ENCODE measurements at places on chromosomes 2 and 18.
A peak's percentile ranks its signal among the peaks of the same experiment; 100 is the strongest.

GRCh38 chr2:223863491-223863890 is 26.1 kb upstream of the AP1S3 start:
- no peak for DNase-seq

- DNase-seq = no peak
Measured at GRCh38 chr2:19187323-19188020, 171.0 kb downstream of the OSR1 start.

- no peak for DNase-seq
Measured at GRCh38 chr18:76460482-76460881, 34.6 kb downstream of the ZNF516 start.

DNA sequence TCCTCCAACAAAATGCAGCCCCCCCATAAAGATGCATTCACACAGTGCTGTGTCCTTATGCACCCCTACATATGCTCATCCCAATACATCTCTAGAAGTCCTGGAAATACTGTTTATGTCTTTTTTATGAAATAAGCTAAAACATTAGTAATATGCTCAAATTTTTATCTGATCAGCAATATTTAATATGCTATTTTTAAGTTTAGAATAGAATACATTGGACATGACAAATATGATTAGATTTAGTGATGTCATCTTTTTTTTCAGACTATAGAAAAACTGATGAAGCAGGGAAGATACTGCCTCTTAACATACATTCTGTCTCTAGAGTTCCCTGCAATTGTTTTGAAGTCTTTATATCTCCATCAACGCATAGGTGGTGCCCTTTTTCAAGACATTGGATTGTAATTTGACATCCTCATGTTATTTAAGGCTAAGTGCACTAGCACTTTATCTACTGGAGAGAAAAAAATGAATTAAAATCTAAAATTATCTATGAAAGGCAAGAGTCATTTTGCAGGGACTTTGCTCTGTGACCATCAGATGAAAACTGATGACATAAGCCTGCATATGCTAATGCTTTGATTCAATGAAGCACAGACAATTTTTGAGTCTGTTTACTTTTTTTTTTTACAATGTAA is 395.3 kb downstream of the LPIN1 start:
- DNase-seq = no peak

- no peak for DNase-seq
Measured at GRCh38 chr2:207929923-207930322, 95.4 kb downstream of the PLEKHM3 start.

DNA sequence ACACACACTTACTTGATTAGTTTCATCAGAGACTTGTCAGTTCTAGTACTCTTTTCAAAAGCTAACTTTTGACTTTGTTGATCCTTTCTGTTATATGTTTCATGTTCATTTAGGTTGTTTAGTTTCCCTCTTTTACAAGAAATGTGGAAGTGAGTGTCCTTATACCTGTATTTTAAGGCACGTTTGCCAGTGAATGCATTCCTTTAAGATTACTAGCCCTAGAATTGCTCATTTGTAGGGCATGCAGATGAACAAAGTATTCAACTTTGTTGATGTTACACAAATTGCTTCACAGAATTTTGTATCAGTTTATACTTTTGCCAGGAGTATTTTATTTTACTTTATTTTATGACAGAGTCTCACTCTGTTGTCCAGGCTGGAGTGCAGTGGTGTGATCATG is 6.3 kb downstream of the IL1RL2 start:
- no peak for DNase-seq

- peak; percentile 54 for DNase-seq
Measured at GRCh38 chr2:233857511-233858141, 3.3 kb upstream of the HJURP start.

- no peak for DNase-seq
Measured at GRCh38 chr2:146540271-146540932, 1304.4 kb upstream of the ACVR2A start.

GRCh38 chr2:10400568-10400977 is 47.6 kb downstream of the ODC1 start:
- no peak for DNase-seq

- DNase-seq = no peak
Measured at GRCh38 chr2:153601812-153602211, 123.2 kb upstream of the RPRM start.

DNA sequence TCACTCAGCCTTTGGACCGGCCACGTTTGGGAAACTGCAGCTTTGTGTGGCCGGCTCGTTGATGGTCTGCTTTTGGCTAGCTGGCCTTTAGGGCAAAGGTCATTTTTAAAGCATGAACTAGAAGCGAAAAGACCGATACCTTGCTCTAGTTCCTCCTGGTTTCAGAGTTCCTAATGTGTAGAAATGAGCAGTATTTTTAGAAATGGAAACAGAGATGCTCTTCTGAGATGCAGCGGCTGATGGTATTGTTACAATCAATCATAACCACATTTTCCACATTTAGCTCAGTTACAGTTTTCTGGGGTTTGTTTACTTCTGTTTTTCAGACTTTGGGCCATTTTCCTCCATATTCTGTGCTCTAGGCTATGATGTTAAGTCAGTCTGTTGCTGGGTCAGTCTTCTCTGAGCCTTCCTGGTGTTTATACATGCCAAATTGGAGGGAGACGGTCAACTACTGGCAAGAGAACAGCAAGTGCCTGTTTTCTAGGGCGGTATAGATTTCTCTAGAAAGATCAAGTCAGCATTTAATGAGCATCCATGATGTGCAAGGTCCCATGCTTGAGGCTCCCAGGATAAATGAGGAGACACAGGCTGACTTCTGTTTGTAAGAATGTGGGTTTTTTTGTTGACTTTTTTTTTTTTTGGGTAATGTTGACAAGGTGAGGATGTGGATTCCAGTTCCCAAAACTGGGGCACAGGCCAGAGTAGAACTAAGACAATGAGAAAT is 28.0 kb downstream of the RNF144A start:
- DNase-seq = no peak

GRCh38 chr2:60509066-60509465 is 44.4 kb downstream of the BCL11A start:
- no peak for DNase-seq

GRCh38 chr18:10329101-10329500 is 125.3 kb upstream of the APCDD1 start:
- DNase-seq = no peak

GRCh38 chr18:62759704-62760402 is 44.5 kb downstream of the PHLPP1 start:
- no peak for DNase-seq

GRCh38 chr2:240459401-240460252 is 24.2 kb downstream of the GPC1 start:
- no peak for DNase-seq

- no peak for DNase-seq
Measured at GRCh38 chr2:236797411-236797810, 227.8 kb downstream of the ACKR3 start.

DNA sequence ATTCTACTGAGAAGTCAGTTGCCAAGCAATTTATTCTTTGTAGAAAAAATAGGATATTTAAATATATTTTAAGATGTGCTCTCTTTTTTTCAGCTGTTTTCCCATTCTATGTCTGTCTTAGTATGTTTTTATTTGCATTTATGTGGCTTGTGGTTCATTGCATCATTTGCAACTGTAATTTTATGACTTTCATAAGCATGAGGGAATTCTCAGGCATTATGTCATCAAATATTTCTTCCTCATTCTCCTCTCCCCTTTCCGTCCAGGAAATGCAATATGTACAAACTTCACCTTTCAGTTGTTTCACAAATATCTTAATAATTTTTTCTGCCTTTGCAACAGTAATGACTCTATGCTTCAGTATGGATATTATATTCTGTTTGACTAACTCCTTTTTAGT is 560.2 kb upstream of the LRATD1 start:
- DNase-seq = peak; percentile 16

DNA sequence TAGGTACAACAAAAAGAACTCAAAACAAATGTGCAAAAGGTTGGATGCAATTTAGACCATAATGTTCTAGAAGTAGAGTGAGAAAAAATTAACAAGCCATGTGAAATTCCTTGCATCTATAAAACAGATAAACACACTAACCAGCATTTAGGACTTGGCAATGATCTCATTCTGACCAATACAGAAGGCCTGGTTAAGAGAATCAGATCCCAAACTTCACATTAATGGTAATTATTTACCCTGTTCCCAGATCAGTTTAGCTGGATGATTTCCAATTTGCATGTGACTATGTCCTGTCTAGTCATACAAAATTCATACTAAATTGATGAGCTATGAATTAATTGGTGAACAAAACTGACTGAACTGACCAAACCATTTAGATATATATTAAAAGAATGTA is 98.4 kb upstream of the FIGN start:
- no peak for DNase-seq

DNA sequence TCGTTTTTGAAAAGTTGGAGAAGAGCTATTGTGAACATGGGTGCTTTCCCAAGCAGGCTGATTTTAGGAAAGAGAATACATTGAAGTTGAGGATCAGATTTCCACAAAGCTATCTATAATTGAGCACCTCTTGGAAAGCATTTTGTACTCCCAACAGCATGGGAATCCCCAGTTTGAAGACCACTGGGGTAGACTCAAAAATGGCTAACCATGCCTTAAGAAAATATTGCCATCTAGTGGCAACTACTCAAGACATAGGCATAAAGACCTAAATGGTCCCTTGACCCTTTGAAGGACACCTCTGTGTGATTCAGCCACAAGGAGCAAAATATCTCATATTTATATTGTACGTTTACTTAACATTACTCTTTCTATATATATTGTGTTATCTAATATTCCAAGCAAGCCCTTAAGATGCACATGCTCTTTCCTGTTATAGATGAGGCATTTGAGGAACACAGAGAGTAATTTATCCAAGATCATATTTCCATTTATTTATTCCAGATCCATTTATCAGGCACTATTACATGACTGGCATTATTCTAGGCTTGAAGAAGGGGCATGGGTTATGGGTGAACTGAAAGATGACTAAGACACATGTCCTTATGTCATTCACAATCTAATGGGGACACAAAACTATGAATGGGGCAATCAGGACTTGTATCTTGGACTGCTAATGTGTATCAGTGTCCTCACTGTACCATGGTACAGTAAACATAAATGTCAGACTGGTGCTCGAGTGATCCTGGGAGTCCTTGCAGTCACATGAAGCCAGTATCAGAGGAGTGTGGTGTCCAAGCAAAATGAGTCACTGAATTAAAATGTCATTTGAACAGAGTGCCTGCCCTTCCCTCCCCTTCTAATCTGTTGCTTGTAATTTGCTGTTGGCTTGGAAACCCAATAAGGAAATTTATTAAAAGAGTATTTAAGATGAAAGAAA is 121.0 kb upstream of the XPO1 start:
- peak; percentile 63 for DNase-seq

DNA sequence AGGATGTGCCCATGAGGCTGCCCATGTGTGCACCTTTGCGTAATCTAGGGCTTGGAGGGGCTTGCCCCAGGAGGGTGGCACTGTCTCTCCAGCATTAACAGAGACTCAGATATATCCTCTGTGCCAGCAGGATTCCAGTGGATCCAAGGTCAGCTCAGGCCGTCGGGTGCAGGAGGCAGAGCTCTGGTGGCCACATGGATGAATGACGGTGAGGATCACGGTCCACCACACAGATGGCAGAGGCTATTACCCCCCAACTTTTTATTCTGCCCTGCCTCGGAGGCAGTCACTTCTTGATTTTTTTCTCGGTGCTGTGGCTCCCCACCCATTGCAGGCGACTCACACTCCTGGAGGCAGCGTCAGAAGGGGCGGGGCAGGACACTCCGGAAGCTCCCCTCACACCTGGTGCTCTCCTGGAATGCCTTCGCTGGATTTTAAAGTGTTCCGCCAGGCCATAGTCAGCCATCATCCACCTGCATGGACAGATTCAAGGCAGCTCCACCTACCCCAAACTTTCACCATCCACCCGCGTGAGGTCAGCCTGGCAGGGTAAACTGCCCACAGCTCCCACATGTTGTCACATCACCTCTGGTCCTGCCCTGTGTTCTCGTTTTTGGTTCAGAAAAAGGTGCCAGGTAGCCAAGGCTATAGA is 602.9 kb upstream of the RAB6C start:
- DNase-seq = no peak

DNA sequence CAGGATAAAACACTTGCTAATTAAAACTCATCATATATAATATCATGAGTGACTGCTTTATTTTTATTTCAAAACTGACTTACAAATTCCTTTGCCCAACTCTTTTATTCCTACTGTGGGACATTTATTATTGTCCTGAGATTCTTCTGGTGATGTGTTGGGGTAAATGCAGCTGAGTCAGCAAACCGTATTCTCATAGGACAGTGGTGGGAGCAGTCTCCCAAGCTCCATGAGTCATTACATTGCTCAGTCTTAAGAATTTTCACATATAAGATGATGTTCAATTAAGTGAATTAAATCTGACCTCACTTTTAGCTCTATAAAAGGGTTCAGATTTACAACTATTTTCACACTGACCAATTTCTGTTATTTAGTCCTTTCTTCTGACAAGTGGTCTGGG is 1530.7 kb downstream of the LRP1B start:
- DNase-seq = no peak

GRCh38 chr18:57923611-57924010 is 120.4 kb upstream of the NEDD4L start:
- DNase-seq = no peak

Measured in LoVo (cell line).